ENCODE measurements at places on chromosomes 4 and X.

DNA sequence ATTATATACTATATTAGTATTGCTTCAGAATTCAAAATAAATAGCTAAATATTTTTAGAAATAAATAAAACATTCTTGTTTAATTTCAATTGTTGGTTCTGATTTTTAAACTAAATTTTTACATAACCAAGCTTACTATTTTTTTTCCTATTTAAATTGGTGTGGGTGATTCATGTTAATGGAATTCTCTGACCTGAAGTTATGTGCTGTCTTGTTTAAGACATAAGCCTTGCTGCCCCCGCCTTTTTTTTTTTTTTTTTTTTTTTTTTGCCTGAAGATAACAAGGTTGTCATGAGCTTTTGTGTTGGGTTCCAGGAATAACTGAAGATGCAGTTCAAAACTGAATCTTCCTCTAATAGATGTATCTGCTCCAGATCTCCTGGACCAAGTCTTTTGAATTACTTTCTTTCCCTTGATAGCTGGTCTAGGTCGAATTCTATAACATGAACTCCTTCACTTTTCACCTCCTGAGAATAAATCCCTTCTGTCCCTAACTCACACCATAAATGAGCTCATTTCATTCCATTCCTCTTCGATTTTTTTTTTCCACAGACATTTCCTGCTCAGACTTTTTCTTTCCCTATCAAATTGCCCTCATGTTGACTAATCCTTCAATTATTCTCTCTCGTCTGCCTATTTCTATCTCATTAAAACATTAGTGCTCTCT lies 261.5 kb upstream of the FTHL17 start:
- no peak for DNase-seq

DNA sequence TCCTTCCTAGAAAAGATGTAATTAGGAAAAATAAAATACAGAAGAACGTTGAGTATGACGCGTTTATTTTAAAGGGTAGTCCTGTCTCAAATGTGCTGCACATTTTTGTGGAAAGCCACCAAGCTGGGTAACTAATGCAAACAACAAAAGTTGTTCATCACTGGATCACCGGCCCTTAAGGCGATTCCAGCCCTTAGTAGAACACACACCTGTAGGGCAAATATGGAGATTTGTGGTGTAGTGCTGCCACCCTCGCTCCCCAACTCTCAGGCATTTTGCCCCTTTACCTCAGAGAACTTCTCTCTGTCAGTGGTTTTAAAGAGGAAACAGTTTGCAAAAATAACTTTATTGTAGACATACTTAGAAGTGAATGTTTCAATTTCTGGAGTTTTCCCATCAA lies 1.9 kb downstream of the TBL1X start:
- no peak for DNase-seq

GRCh38 chr4:74387790-74388189 lies 22.8 kb downstream of the EREG start:
- DNase-seq: no peak

GRCh38 chr4:172232966-172233365 lies 419.8 kb downstream of the GALNTL6 start:
- no peak for DNase-seq

DNA sequence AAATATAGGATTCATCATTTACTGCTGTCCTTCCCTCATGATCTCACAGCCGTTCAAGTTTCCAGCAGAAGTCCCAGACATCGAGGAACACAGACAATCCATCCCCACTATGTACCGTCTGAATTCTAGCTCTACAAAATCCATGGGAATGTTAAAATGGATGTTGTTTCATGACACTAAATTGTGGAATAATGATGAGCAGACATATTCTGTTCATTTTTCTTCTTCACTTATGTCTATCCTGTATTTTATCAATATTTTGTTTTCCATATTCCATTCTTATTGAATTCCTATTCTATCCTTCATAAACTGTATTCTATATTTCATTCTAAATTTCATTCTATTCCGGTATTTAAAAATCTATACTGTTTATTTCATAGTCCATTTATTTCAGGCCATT lies 71.8 kb downstream of the NUDT10 start:
- DNase-seq: no peak

- DNase-seq: no peak
These were observed 1.6 kb downstream of the FAT4 start for GRCh38 chr4:125316401-125316790.

Measured in GM13977 (cell line).